ENCODE measurements at places on chromosomes 3 and 15.

- DNase-seq: no peak
Observed at GRCh38 chr3:183435661-183436060, 7.2 kb upstream of the MCF2L2 start.

DNA sequence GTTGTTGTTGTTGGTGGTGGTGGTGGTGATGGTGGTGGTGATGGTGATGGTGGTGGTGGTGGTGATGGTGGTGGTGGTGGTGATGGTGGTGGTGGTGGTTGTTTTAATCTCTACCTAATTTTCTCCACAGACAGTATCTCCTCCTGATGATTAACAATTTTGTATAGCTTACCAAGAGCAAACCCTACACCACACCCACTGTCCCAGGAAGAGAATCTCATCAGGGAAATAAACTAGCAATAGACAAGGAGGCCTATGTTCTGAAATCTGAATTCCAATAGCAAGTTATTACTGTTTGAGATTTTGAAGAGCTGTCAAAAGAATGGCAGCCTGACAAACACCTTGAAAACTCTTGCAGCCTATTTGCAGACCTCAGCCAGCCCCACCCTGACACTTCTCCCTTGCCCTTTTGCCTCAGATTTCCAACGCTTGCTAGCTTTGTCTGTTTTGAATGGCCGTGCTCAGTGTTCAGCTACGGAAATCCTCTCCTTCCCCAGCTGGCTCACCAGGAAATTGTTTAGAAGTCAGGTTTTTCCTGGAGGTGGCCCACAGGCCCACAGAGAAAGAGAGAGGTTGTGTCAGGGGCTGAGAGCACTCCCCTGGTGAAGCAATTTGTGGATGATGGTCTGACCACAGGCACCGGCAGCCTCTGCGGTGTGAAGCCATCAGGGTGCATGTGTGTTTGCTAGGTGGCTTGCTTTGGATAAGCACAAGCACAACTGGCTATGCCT, 101.6 kb downstream of the MAGI1 start:
- no peak for DNase-seq

DNA sequence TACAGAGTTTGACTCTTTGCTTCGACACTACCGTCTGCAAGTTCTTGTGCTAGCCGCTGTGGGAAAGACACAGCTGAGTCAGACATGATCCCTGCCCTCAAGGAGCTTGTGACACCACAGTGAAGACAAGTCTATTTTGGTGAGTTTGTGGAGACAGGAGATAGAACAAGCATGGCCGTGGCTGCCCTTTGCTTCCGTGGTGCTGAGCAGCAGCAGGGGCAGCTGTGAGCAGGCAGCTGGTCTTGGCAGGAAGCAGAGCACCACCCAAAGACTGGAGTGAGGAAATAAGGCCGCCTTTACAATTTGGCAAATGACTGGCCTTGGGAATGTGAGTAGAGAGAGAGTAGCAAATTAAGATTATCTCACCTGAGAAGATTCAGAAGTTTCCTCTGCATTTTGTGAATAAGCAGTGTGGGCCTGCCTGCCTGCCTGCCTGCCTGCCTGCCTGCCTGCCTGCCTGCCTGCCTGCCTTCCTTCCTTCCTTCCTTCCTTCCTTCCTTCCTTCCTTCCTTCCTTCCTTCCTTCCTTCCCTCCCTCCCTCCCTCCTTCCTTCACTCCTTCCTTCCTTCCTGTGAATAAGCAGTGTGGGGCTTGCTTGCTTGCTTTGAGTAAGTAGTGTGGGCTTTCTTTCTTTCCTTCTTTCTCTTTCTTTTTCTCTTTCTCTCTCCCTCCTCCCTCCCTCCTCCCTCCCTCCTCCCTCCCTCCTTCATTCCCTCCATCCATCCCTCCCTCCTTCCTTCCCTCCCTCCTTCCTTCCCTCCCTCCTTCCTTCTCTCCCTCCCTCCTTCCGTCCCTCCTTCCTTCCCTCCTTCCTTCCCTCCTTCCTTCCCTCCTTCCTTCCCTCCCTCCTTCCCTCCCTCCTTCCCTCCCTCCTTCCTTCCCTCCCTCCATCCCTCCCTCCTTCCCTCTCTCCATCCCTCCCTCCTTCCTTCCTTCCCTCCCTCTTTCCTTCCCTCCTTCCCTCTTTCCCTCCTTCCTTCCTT, 1.6 kb upstream of the GCNT3 start:
- no peak for DNase-seq

DNA sequence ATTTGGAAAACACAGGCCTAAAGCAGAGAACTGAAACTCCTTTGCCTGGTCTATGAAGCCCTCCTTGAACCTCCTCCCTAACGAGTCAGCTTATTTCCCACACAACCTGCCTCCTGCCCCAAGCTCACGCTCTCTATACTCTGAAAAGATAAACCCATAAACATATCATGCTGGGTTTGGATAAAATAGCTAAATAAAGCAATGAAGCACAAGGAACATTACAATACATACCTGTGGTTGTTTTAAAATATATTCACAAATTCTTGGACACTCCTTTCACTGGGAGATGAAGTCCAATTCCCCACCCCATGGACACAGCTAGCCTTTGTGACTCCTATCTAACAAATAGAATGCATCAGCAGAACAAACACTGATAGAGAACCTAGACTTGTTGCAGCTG, 98.2 kb downstream of the PLCH1 start:
- no peak for DNase-seq

GRCh38 chr3:24385012-24385615, 109.5 kb downstream of the THRB start:
- no peak for DNase-seq

Measured in T-helper 17 cell (primary cell).